ENCODE measurements at places on chromosomes 11 and 22.

GRCh38 chr11:15816260-15816871 is 540.0 kb downstream of the SOX6 start:
- DNase-seq = no peak

GRCh38 chr11:60145677-60146076 is 37.2 kb downstream of the MS4A6A start:
- no peak for DNase-seq

- DNase-seq = no peak
Observed at GRCh38 chr11:74084796-74085541, 76.1 kb upstream of the UCP3 start.

DNA sequence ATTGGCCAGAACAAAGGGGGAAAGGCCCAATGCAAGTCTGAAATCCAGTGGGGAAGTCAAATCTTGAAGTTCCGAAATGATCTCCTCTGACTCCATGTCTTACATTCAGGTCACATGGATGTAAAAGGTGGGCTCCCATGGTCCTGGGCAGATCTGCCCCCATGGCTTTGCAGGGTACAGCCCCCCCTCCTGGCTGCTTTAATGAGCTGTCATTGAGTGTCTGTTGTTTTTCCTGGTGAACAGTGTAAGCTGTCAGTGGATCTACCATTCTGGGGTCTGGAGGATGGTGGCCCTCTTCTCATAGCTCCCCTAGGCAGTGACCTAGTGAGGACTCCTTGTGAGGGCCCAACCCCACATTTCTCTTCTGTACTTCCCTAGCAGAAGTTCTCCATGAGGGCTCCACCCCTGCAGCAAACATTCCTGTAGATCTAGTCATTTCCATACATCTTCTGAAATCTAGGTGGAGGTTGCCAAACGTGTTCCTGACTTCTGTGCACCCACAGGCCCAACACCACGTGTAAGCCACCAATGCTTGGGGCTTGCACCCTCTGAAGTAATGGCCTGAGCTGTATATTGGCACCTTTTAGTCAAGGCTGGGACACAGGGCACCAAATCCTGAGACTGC is 9.3 kb downstream of the CARD18 start:
- DNase-seq = no peak

- DNase-seq = no peak
Observed at GRCh38 chr11:33697997-33698396, 2.6 kb downstream of the C11orf91 start.

DNA sequence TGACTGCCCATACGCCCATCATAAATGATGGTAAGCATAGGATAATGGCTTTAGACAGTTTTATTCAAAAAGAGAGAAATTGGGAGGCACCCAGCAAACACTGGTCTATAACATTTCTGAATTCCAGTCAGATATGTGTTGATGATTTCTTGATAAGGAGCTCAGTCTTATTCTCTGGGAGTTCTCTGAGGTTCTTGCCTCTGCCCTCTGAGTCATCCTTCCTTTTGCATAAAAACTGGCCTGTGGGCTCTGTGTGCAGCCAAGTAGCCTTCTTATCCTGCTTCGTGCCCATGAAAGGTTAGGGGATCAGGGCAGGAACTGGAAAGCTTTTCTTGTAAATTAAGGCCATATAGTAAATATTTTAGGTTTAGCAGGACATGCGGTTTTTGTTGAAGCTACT is 48.9 kb downstream of the FAR1 start:
- peak; percentile 63 for DNase-seq
